ENCODE measurements at places on chromosomes 12 and 14.

DNA sequence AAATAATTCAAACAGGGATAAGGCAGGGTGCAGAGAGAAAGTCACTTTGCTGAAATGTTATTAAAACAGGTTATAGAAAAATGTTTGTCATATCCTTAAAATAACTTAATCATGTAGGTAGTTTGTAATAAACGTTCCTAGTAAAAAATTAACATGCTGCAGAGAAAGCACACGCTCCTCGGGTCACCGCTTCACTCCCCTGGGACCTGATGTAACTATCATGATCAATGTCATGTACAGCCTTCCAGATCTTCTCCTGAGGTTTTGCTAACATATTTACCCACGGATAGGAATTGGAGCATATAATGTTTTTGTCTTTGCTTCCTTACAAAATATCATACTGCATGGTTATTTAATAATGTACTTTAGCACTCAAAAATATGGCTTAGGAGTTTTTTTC lies 285.1 kb upstream of the TMEM132C start:
- DNase-seq, result no peak

- DNase-seq, result peak; percentile 41
Observed at GRCh38 chr12:105357162-105357691, 26.7 kb downstream of the C12orf75 start.

- no peak for DNase-seq
Observed at GRCh38 chr12:45655743-45656142, 73.8 kb upstream of the ARID2 start.

DNA sequence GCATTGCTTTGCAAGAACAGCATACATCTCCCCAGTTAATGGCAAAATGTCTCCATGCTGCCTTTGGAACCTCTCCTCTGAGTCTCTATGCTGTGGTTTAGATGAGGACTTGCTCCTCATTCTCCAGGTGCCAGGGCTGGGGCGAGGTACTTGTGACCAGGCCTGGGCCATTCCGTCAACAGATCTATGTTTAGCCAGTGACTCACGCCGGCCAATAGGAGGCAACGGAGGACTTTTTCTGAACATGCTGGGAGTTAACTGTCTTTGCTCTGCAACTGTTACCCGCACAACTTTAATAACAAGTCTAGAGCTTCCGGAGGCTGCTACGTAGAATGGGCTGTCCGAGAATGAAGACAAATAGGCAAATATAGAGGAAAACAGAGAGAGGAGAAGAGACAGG lies 214.2 kb downstream of the GLT1D1 start:
- no peak for DNase-seq

DNA sequence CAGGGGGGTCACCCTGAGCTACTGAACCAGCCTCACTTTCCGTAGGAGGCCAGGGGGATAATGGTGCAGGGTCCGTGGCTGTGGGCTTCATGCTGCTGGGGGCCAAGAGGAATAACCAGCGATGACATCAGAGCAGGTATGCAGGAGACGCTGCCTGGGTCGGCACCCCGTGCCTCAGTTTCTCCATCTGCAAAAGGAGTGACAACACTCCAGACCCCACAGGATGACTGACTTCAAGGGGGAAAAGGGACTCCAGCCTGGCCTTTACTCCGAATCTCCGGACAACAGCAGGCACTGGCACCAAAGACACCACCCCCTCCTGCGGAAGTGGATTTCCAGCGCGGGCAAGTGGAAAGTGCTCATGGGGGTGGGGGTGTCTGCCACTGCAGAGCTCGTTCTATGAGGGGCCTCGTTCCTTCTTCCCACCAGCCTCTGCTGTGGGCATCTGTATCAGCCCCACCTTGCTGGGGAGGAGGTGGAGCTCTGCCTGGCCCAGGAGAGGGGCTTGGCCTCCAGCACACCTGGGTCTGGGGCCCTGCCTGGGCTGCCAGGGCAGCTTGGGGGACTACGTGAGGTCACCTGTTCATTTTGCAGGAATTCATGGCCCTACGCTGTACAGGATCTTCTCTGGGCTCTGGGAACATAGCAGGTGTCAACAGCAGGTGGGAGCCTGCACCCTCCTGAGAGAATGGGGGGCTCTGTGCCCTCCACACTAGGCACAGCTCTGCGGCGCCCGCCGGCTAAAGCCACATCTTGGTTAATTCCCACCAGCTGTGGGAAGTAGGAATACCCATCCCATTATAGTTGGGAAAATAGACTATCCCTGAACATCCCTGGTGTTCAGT lies 216.6 kb upstream of the C14orf180 start:
- DNase-seq, result no peak

DNA sequence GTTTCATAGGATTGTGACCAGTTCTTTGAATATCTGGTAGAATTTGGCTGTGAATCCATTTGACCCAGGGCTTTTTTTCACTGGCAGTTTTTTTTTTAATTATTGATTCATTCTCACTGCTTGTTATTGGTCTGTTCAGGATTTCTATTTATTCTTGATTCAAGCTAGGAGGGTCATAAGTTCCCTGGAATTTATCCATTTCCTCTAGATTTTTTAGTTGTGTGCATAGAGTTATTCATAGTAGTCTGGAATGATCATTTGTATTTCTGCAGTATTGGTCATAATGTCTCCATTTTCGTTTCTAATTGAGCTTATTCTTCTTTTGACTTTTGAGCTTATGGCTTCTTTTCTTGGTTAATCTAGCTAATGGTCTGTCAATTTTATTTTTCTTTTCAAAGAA lies 291.6 kb downstream of the AKAP6 start:
- DNase-seq, result peak; percentile 71

DNA sequence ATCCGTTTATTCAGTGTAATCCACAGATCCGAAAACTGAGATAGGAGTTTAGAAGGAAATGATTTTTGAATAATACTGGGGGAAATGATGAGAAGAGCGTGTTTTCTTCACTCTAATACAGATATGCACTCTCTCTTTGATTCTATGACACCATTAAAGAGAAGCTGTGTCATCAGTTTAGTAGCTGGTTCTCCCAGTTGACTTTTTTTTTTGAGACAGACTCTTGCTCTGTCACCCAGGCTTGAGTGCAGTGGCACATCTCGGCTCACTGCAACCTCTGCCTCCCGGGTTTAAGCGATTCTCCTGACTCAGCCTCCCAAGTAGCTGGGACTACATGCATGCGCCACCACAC lies 48.4 kb upstream of the EML1 start:
- no peak for DNase-seq

- peak; percentile 67 for DNase-seq
Observed at GRCh38 chr12:104877103-104877705, 80.9 kb downstream of the SLC41A2 start.

GRCh38 chr12:101747697-101748096 lies 8.4 kb upstream of the SYCP3 start:
- no peak for DNase-seq

DNA sequence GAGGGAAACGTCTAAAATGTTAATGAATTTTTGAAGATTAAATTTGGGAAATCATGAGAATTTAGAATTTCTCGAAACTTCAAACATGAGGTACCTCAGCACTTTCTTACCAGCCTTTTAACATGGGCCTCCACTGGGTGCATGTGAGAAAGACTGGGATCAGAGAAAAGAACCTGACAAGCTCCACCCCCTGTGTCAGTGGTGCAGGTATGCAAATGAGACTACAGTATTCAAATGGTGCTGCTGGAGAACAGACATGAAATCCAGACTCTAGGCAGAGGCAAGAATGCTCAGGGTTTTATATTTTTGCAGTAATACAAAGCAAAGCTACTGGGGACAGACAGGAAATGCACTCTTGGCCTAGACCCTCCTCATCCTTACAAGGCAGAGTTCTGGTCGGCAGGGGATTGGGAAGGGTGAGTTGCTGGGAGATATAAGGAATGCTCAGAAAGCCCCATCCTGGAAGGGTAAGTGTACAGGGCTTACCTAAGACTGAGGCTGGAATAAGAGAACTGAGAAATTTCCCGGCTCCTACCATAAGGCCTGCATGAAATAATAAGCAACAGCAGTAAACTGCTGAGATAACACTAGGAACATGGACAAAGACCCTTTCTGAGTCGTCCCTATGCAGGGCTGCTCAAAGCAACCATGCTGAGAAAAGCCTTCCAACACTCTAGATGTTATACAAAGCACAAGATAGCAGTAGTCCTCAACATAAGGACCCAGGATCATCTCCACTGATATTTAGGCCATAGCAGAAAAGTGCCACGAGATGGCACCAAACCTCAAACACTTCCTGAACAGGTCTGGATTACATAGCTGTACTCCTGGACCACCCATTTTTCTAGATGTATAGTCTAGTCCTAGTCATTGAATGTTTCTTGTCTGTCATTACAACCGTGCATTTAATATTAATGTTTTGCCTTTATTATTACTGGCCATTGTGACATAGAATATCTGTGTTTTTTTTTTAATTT lies 260.8 kb downstream of the RASSF9 start:
- peak; percentile 73 for DNase-seq

GRCh38 chr12:58378028-58378427 lies 436.7 kb downstream of the ATP23 start:
- peak; percentile 77 for DNase-seq

DNA sequence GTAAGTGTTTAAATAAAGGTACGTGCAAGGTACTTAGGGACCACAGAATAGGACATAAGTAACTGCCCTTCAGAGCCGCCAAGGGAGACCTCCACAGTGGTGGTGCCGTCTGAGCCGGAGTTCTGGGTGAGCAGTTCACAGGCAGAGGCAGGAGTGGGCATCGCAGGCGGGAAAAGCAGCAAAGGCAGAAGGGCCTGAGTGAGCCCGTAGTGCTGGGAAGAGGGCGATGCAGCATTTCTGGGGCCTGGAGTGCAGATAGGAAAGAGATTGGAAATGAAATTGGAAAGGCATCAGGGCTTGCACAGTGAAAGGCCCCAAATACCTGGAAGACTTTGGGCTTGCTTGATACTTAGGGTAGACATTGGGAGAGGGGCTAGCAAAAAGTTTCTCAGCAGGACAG lies 32.9 kb downstream of the EVL start:
- no peak for DNase-seq

GRCh38 chr12:26748741-26749431 lies 84.1 kb downstream of the ITPR2 start:
- peak; percentile 80 for DNase-seq

DNA sequence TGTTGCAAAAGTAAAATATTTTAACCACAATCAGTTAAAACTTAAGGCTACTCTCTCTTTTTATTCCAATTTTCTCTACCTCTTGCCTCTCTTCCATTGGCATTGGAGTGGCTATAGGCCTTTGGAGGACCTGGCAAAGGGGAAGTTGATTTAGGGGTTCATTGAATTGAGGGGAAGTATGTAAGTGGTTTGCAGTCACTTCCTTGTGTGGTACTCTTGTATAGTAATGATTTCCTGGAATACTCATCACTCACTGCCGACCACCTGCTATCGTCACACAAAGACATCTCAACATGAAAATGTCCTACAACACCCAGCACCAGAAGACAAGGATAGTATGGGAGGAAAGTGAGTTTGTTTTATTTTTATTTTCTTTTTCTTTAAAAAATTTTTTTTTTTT lies 45.7 kb upstream of the CPM start:
- DNase-seq, result no peak

DNA sequence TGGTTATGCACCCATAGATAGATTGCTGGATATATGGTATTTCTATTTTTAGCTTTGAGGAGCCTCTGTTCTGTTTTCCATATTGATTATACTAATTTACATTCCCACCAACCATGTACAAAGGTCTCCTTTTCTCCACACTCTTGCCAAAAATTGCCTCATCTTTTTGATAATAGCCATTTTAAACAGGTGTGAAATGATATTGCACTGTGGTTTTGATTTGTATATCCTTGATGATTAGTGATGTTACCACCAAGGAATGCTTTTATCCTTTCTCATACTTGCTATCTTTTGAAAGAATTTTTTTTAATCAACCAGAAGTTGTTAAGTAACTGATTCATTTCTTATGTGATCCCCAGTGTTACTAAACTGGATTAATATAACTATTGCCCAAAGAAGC lies 60.0 kb downstream of the BBS10 start:
- DNase-seq, result no peak

DNA sequence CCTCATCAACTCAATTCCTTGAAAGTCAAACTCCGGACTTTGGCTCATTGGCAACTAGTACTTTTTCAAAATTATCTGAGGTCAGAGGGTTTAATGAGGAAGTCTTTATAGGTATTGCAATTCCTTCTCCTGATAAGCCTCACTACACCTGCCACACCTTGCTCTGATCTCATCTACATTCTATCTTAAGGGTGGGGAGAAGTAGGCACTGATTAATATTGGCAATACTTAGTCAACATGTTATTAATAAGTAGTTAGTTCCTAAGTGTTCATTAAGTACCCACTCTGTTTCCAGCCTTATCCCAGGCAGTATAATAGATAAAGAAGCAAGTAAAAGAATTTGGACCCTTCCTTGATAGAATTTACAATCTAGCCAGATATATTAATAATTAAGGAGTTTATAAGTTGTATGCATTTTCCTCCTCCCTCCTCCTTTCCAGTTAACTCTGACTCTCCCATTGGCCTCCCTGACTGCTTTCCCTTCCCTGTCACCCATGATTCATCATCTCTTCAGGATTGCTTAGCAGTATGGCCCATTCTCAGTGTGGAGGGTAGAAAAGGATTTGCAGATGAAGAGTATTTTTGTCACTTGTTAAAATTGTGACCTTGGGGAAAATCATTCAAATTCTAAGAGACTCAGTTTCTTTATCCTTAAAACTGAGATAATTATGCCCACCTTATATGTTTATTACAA lies 231.0 kb upstream of the ATP2B1 start:
- peak; percentile 14 for DNase-seq

DNA sequence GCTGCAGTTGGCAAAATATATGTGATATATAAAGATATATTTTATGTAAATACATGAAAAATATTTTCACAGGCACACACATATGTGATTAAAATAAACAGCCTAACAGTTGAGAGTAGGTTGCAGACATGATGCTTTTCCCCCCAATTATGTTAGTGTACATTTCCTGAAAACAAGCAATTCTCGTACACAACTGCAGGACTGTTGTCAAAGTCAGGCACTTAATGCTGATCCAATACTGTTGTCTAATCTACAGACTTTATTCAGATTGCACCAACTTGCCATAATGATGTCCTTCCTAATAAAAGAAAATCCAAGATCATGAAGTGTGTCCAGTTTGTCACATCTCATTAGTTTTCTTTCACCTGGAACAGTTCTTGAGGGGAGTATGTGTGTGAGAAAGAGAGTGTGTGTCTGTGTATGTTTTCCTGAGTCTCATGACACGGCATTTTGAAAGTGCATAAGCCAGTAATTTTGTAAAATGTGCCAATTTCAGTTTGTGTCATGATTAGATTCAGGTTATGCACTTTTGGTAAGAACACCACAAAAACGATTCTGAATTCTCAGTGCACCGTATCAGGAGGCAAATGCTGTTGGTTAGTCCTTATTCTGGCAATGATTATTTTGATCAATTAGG lies 16.5 kb upstream of the SEL1L start:
- DNase-seq, result no peak

GRCh38 chr14:92215579-92215978 lies 93.8 kb downstream of the CPSF2 start:
- DNase-seq, result no peak

DNA sequence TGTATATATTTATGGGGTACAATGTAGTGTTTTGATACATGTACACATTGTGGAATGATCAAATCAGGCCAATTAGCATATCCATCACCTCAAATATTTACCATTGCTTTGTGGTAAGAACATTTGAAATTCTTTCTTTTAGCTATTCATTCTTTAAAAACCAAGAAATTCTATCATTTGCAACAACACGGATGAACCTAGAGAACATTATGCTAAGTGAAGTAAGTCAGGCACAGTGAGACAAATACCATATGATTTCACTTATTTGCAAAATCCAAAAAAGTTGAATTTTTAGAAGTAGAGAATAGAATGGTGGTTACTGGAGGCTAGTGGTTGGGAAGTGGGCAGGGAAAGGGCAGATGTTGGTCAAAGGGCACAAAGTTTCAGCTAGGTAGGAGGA lies 129.3 kb upstream of the PTPRQ start:
- DNase-seq, result peak; percentile 6

GRCh38 chr14:22159099-22159498 lies 429.9 kb downstream of the DAD1 start:
- DNase-seq, result no peak
